Heart left ventricle (tissue), 16 donors: ENCODE measurements at places on chromosomes 4 and X. TPM values are rescaled to one million over a fixed set of nuclear protein-coding genes. Genes with fewer than 3 reads are reported as not detected.

DNA sequence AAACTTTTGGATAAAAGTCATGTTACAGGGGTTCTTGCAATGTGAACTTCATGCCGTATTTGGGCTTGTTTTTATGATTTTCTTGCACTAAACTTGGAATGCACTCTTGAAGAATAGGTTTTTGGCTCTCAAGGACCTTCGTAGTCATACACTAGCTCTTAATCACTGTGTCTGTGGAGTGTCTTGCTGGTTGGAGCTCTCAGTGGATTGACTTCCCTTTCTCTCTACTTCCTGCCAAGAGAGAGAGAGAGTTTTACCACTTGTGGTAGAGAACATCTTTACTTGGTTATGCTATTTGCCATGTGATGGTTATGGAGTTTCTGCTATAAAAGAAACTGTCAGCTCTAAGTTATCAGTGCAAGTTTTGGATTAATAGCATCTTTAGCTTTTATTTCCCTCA is 112.4 kb downstream of the BMPR1B start:
- no peak for DNase-seq

AMOT gene
- total RNA-seq: 6.3 TPM

PDHA2 gene
- total RNA-seq: not detected

DNA sequence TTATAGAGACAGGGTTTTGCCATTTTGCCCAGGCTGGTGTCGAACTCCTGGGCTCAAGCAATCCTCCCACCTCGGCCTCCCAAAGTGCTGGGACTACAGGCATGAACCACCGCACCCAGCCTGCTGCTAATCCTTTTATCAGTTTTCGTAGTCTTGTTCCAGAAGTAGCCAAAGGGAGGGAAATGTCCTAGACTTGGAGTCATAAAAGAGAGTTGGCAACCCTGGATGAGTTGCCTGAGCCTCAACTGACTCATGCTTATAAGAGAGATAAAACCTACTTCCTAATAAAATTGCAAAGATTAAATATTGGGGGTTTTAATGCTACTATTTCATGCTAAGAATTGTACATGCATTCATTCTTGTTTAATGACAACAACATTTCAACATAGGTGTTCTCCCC is 44.3 kb downstream of the CD40LG start:
- no peak for DNase-seq

EDA2R gene
- total RNA-seq: 1.4 TPM

DNA sequence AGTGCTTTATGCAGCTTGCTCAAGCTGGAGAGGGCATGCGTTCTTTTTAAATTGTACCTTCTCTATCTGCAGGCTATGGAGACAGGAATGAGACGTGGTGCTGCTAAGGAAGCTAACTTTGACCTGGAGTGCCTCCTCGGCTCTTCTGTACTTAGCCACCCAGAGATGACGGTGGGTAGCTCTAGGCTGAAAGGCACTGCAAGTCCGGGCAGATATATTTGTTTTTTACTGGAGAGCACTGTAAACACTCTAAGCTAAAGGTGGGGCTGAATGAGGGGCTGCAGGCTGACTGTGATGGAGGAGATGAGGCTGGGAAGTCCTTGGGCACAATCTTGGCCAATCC is 12.1 kb downstream of the ELF4 start:
- no peak for DNase-seq

DNA sequence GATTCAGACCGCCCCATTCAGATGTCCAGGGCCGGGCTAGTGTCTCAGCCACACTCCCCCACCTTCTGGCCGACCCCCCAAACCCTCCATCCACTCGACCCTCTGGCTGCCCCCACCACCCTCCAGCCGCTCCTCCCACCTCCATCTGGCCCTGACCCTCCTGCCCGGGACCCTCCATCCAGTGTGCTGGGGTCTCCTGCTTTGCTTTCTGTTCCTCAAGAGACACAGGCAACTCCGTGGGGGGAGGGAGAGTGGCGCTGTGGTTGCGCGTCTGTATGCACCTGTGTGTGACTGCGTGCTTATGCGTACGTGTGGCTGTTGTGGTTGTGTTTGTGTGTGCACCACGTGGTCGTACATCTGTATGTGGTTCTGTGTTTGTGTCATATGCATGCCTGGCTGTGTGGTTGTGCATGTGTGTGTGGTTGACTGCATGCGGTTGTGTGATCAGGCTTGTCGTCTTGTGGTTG is 33.3 kb downstream of the CPLX1 start:
- DNase-seq: no peak
